ENCODE measurements at places on chromosomes 2 and 18. TPM values are rescaled to one million over a fixed set of nuclear protein-coding genes. Genes with fewer than 3 reads are reported as not detected.

The SERPINB3 gene
- total RNA-seq = not detected

GRCh38 chr2:2876331-2877221, 501.0 kb downstream of the EIPR1 start:
- no peak for DNase-seq

The GAREM1 gene
- total RNA-seq = 19.3 TPM

The TBR1 gene
- not detected for total RNA-seq

DNA sequence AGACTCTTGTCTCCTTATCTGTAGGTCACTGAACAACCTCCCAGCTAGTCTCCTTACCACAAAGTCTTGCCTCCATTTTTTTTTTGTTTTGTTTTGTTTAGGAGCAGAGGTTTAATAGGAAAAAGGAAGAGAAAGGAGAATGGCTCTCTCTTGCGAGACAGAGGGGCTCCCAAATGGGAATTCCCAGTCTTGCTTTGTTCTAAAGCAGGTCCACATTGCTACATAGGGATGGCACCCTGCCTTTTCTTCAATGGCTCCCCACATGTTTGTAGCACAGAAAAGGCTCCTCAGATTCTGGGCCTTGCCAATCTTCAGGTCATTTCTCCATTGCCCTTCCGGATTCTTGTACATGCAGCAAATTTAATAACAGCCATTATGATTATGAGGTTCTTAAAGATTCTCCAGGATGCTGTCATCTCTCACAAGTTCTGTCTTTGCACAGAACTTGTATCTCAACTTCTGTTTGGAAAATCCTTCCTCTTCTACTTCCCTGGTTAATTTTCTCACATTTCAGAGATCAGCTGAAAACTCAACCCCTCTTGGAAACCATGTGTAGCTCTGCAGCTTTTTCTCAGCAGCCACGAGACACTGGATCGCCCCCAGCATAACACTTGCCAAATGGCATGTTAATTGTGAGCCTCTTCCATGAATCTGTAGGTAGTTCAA, 23.6 kb downstream of the IL1F10 start:
- no peak for DNase-seq

- DNase-seq = no peak
These were observed 13.2 kb downstream of the ARL4C start for GRCh38 chr2:234483568-234484251.

GRCh38 chr2:44965684-44966083, 24.2 kb downstream of the SIX3 start:
- no peak for DNase-seq

The CTLA4 gene
- total RNA-seq = 0.35 TPM

DNA sequence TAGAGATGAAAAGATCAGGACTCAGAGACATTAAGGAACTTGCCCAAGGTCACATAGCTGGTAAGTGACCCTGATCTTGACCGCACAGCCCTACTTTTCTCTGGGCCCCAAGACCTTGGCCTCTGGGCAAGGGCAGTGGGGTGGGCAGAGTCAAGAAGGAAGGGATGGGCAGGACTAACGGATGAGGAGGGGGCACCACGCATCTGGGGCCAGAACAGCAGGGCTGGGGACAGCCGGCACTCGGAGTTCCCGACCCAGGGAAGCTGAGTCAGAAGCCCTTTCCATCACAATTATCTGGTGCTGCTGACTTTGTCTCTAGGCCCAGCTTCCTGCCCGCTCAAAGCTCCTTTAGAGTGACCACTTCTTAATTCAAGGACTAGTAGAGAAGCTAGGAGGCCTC, 14.4 kb downstream of the CFAP65 start:
- no peak for DNase-seq

DNA sequence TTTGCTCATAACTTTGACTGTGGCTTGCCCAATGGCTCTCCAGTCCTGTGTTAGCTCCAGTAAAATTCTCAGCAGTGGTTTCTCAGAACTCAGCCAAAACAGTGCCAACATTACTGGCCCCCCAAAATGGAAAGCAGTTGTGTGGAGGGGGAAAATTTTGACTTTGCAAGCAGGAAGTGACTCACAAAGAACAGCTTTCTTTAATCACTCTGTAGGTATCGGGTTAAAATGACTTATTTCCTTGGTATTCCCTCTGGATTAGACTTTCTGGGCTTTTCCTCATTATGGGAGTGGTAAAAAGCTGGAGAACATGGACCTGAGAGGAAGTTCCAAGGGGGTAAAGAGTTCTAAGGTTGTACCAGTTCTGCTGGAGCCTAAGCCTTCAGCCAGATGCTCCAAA, 175.7 kb upstream of the RND3 start:
- DNase-seq = no peak

The RBM44 gene
- total RNA-seq = 0.55 TPM

The ITGA6 gene
- total RNA-seq = 31.2 TPM

- DNase-seq = no peak
These were observed 33.7 kb downstream of the EN1 start for GRCh38 chr2:118813601-118814339.

The SDC1 gene
- total RNA-seq = not detected
